ENCODE measurements at places on chromosomes 7 and 10.

- DNase-seq: no peak
Observed at GRCh38 chr10:27153845-27154193, 365 bp downstream of the YME1L1 start.

DNA sequence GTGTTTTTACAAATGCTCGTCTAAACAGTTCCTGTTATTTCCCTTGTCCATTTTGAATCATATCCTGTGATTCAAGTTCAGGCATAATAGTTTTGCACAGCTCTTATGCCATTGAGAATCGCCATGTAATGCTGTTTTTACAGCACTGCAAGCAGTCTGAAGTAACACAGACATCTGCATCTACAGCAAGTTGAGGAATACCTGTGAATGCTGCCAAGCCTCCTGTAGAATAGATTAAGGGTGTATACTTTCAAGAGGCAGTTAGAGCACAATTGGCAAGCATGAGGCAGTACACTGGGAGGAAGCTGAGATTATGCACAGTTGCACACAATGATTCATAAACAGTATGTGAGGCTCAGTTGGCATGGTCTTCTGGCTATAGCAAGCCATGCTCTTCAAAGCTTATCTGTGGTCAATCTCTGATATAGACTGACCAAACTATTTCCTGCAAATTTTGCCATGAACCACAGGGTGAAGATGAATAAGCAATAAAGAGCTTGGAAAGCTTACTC, 121.9 kb upstream of the AKR1E2 start:
- DNase-seq: no peak

GRCh38 chr10:108346066-108346465, 1181.6 kb upstream of the SORCS1 start:
- DNase-seq: no peak

GRCh38 chr7:130937830-130938229, 203.8 kb upstream of the KLF14 start:
- no peak for DNase-seq

GRCh38 chr10:12434277-12434676, 84.9 kb downstream of the CAMK1D start:
- DNase-seq: no peak
